ENCODE measurements at places on chromosomes 5 and 9.

- DNase-seq, result no peak
Observed at GRCh38 chr9:114258866-114259797, 63.8 kb upstream of the ORM1 start.

DNA sequence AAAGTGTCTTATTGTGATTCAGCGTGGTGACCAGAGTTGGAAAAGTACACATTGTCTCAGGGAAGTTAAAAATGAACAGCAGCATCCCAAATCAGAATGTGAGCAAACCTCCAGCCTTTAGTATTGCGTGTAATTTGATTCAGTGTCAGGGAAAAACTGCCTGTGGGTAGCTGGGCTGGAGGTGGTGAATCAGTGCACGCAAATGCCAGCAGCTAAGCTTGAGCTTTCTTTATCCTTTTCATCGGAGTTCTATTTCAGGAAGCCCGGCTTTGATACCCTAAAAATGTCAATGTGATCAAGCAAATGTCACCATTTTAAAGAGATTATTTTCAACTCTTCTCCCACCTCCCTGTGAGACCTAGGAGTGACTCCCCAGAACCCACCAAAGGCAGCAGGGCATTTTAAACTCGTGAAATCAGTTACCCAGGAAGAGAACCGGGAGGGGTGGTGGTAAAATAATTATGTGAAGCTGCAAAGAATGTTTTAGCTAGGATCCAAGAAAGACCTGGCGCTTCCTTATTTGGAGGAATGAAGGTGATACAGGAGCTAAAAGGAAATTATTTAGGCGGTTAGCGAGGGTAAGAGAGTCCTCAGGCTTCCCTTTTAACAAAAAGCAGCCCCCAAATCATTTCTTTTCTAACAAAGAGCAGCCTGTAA is 25.7 kb upstream of the C5orf47 start:
- DNase-seq, result peak; percentile 46

GRCh38 chr5:146653560-146653959 is 137.6 kb upstream of the GPR151 start:
- DNase-seq, result no peak

DNA sequence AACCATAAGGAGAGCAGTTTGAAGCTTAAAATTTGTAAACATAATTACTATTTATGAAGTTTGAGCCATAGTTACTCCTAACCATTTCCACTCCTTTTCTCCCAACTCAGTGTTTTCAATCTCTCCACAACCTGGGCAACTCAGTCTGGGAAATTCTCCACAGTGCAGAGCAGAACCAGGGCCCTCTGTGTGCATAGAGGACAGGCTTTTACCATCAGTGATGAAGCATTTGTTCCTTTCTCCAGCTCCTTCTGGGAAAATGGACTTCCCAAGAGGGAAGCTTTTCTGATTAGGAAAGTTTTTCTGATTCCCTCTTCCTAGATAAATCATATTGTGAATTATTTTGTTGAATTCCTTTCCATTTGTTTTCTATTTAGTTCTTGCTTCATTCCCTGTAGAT is 132.3 kb upstream of the MPDZ start:
- no peak for DNase-seq

DNA sequence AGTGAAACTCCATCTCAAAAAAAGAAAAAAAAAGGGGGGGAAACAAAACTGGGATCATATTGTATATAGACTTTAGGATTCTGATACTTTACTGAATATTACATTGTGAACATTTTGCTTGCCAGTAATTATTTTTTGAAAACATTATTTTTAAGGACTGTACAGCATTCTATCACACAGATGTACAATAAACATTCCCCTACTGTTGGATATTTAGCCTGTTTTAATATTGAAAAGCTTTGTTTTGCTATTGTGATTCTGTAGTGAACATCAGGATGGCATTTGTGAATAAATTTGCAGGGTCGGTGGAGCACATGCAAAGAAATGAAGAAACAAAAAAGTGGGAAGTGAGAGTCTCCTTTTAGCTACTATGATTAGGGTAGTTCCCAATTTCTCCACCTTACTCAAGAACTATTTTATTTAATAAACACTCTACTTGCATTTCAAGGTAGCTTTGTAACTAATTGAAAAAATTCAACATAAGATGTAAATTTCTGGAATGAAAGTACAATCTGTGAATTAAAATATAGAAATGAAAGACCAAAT is 18.7 kb downstream of the RASGRF2 start:
- DNase-seq, result no peak

GRCh38 chr5:138506370-138507306 is 36.4 kb downstream of the ETF1 start:
- no peak for DNase-seq

DNA sequence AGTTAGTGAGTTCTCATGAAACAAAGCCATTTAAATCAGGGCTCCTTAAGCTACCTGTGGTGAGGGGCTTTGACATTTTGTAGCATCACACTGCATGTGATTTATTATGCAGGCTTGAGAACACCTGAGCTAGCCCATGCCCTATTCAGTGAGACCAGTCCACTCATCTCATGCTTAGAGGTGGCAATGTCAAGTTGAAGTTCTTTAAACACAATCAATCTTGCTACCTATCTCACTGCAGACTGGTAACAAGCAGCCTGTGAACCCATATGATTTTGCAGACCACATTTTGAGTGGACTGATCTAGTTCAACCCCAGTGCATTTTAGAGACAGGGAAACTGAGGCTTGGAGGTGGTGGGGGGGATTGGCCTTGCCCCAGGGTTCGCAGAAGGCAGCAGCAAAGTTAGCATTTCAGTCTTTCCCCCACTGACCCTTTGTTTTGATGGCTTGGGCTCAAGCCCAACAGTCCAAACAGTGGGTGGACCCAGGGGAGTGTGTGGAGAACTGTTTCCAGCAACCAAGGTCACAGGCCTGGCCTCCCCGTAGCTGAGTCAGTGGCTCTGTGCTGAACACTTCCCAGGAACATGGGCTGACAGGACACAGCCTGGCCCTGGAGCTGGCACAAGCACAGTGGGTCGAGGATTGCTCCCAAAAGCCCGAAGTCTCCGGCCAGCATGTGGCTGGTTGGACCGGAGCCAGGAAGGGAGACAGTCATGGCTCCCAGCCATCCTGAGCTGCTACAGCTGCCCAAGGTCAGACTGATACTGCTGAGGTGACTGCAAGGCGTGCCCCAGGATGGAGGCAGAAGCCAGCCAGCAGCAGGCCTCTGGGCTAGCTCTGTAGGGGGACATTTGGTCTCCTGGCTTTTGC is 95.3 kb downstream of the RGS3 start:
- DNase-seq, result no peak

- DNase-seq, result no peak
Observed at GRCh38 chr9:91533382-91533781, 109.8 kb upstream of the NFIL3 start.

GRCh38 chr9:137916540-137916939 is 39.0 kb downstream of the CACNA1B start:
- no peak for DNase-seq

DNA sequence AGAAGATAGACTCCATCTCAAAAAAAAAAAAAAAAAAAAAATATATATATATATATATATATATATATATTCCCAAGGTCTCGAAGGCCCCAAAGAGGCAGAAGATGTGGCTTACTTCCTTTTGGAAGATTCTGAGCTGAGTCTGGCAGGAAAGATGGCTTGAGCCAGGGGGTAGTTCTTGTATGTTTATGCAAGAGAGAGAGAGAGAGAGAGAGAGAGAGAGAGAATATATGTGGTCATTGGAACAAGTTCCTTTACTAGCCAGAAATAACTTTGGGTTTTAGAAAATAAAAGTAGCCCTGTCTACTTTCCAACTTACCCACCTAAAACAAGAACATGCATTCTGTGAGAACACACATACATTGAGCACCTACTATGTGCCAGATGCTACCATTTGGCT is 17.6 kb downstream of the NCS1 start:
- DNase-seq, result no peak

DNA sequence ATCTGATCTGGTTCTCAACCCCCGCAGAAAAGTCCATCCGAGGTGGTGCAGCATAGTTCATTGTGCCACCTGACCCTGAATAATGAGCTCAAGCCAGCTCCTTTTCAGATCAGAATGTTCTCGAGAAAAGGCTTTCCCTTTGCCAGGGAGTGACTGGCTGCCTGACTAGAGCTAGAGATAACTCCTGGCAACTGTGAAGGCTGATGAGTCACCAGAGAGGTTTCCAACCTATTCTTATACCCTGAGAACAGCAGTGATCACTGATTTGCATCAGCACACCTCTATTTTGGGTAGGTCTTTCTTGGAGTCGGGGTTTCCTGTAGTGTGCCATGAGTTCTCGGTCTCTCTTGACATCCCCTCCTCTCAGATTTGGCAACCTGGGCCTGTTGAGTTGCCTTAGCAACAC is 127.9 kb downstream of the PIK3R1 start:
- DNase-seq, result no peak

Data from NCI-H345 (cell line).